ENCODE measurements at places on chromosomes 4 and X.

GRCh38 chrX:39802908-39803307 lies 294.9 kb downstream of the BCOR start:
- no peak for DNase-seq

- DNase-seq: no peak
These were observed 369.1 kb upstream of the CLNK start for GRCh38 chr4:11053601-11054220.

GRCh38 chr4:26823583-26823982 lies 37.1 kb upstream of the STIM2 start:
- no peak for DNase-seq

GRCh38 chr4:88802585-88803286 lies 105.1 kb upstream of the NAP1L5 start:
- DNase-seq: peak; percentile 13

DNA sequence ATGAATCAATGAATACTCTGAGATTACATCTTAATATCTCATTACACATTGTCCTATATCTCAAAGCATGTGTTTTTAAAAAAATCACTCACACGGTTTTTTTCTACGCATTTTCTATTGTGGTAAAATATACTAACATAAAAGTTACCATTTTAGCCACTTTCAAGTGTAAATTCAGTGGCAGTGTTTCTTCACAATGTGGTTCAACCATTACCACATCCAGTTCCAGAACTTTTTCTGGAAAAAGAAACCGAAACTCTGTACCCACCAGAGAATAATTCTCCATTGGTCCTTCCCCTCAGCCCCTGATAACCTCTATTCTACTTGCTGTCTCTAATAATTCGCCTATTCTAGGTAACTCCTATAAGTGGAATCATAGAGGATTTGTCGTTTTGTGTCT lies 35.3 kb upstream of the ACSL1 start:
- DNase-seq: peak; percentile 31
